Right forelimb (tissue), 1 donor: ENCODE measurements at places on chromosomes 2 and 18.

DNA sequence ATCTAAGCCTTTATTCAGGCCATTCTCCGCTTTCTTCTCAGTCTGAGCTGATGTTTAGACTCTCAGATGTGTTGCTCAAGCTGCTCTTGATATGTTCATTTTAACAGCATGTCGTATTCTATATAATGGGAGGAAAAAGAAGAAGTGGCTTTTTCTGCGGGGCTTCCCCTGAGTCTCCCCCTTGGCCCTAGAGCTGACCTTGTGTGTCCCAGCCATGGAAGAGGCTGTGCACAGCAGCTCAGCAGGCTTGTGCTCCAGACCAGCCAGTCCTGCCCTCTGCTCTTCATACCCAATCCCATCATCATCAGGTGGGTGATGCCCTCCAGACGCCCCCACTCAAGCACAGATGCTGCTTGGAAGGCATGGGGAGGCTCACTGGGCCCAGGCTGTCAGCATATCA is 155.1 kb upstream of the CELF4 start:
- no peak for DNase-seq

DNA sequence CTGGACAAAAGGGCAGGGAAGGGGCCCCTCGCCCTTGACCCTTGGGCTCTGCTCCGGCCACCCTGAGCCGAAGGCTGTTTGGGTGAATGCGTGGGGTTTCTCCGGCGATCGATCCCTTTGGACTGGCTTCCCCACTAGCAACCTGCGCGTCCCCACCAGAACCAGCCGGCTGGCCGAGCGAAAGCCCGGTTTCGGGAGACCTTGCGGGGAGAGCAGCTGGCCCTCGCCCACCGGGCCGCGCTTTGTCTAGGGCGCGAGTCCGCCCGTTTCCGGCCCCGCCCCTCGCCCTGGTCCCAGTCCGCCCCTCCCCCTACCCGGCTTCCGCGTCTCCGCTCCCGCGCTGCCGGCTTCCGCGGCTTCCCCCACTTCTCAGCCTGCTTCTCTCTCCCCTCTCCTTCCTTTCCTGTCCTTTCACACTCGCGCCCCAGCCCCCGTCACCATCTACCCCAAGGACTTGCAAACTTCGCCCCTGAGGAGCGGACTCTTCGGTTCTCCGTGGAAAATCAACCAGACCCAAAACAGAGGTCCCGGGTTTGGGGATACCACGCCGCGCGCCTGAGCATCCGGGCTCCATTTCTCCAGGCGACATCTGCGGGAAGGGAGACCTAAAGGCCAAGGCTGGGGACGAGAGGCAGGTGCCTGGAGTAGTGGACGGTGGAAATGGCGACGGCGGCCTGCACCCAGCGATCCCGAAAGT is 48.0 kb upstream of the ATP6V1B1 start:
- peak; percentile 48 for DNase-seq

DNA sequence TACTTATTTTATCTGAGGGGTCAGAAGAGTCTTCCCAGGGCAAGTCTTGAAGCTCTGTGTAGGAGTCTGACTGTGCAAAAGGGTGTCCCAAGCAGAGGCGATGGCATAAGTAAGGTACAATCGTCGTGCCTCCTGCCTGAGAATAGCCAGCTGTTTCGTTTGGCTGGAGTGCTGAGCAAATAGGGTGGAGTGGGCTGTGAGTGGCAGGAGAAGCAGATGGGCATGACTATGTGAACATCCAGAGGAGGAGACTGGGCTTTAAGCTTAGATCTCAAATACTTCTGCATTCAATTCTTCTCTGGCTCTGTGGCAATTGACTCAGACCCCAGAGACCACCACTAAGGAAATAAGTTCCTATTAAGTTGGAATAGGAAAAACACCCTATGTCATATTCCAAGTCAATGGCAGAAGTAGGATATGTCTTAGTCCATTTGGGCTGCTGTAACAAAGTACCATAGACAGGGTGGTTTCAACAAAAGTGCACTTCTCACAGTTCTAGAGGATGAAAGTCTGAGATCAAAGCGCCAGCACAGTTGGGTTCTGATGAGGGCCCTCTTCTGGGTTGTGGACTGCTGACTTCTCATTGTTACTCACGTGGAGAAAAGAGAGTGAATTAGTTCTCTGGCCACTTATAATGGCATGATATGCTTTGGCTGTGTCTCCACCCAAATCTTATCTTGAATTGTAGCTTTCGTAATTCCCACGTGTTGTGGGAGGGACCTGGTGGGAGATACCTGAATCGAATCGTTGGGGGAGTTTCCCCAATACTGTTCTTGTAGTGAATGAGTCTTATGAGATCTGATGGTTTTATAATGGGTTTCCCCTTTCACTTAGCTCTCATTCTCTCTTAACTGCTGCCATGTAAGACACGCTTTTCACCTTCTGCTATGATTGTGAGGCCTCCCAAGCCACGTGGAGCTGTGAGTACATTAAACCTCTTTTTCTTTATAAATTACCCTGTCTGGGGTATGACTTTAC is 120.2 kb downstream of the LPIN1 start:
- DNase-seq: no peak

GRCh38 chr2:20188851-20189250 is 36.1 kb downstream of the SDC1 start:
- no peak for DNase-seq

- DNase-seq: no peak
These were observed 15.1 kb upstream of the NMUR1 start for GRCh38 chr2:231545105-231545902.
